ENCODE measurements at places on chromosomes 12 and 14.

DNA sequence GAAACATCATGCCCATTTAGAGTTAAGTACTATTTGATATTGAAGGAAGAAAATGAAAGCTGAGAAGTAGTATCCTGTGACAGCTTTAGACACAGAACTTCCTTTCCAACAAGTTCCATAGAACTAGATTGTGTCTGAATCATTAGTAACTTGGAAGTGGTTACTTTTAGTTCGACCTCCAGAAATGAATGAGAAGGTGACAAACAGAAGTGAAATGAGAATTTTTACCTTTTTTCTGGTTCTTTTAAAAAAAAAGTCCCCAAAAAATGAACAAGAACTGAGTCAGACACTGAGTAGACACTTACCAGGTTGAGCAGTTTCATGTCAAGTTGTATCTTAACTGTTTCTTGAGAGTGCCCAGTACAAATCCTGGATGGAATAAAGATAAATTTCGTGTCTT, 3.0 kb downstream of the ATP6V0A2 start:
- no peak for DNase-seq

GRCh38 chr14:69471916-69472315, 12.6 kb upstream of the PLEKHD1 start:
- DNase-seq, result no peak

- DNase-seq, result no peak
Observed at GRCh38 chr12:3352230-3352629, 138.8 kb upstream of the PRMT8 start.

DNA sequence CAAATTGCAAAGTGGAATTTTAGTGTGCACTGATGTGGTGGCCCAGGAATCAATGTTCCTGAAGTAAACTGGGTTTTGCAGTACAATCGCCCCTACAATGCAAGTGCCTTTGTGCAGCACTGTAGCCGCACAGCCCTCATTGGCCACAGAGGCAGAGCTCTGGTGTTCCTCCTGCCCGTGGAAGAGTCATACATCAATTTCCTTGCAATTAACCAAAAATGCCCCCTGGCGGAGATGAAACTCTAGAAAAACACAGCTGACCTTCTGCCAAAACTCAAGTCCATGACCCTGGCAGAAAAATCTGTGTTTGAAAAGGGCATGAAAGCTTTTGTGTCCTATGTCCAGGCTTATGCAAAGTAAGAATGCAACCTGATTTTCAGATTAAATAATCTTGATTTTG, 117.9 kb upstream of the PRB2 start:
- DNase-seq, result no peak

GRCh38 chr14:88463318-88463717, 77.9 kb downstream of the SPATA7 start:
- peak; percentile 30 for DNase-seq

DNA sequence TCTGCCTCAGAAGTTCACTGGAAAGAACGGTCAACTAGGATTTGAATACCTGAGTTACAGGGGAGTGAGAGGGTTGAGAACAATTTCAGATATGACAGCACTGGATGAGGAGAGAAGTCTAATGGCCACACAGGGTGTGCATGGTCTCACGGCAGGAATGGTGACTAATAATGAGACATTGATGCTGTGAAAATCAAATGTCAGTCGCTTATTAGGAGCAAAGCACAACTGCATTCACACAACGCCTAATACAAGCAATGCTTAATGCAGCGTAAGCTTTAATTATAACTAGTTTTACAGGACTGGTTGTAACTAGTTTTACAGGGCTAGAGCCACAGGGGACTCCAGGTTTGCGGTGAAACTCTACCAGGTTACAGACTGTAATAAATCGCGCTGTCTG, 23.4 kb upstream of the PRIMA1 start:
- no peak for DNase-seq

GRCh38 chr12:47066278-47067025, 13.0 kb upstream of the PCED1B start:
- DNase-seq, result no peak

GRCh38 chr14:68392393-68393141, 400.3 kb downstream of the ZFP36L1 start:
- no peak for DNase-seq
